ENCODE measurements at places on chromosomes 3 and 15.

- no peak for DNase-seq
Measured at GRCh38 chr3:132183811-132184210, 133.4 kb upstream of the ACP3 start.

DNA sequence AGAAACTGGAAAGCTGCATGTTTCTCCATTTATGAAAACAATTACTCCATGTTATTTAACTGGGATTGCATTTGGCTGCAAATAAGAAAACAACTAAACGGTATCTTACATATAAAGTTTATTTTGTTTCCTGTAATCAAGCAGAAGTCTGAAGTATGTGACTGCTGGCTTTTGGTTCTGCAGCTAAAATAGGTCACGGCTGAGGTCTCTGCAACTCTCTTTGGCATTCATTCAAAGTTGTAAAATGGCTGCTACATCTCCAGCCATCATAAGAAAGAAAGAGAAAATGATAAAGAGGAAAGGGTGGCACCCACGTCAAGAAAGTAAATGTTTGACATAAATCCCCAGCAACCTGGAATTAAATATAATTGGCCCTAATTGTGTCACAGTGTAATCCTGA lies 406.1 kb downstream of the TBC1D5 start:
- DNase-seq: no peak

DNA sequence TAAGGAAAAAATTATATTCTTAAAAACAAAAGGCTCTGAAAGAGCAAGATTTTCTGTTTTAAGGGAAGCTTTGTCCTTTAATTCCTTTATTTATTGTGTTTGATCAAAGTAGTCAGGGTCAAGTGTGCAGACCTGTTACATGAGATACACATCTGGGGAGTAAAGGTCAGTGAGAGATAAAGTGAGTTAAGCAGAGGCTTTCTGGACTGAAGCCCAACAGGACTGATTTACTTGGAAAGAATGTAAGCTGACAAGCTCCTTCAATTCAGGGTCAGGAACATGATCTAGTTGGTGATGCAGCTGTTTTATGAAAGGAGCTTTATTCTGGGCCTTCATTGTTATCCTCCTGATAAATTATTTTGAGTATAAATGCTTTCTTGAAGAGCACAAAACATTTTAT lies 20.7 kb upstream of the OTOL1 start:
- DNase-seq: no peak

DNA sequence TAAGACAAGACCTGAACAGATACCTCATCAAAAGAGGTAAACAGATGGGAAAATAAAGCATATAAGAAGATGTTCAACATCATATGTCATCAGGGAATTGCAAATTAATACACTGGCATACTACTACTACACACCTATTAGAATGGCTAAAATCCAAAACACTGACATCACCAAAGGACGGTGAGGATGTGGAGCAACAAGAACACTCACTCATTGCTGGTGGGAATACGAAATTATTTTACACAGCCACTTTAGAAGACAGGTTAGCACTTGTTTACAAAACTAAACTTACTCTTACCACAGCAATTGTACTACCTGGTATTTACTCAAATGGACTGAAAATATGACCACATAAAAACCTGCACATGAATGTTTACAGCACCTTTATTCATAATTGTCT lies 119.6 kb downstream of the GSK3B start:
- no peak for DNase-seq

GRCh38 chr3:56536735-56537134 lies 20.2 kb upstream of the CCDC66 start:
- DNase-seq: no peak

- DNase-seq: no peak
Measured at GRCh38 chr3:58419780-58420507, 13.7 kb downstream of the PDHB start.

- no peak for DNase-seq
Measured at GRCh38 chr15:100903168-100903554, 16.0 kb upstream of the LRRK1 start.

DNA sequence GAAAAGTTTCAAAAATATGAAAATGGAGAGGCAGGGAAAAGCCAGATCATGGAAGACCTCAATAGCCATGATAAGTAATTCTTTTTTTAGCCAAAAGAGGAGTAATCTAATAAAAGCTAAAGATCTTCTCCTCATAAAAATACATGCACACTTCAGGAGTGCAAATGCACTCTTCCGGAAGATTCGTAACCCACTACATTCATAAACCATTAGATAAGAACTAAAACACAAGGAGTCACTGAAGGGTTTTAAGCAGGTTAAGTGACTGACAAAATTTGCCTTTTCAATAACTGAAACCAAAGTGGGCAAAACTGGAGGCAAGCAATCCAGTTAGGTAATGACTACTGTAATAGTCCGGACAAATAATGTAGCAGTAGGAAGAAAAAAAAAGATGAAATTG lies 46.0 kb downstream of the UBE3A start:
- DNase-seq: no peak

- no peak for DNase-seq
Measured at GRCh38 chr3:43353923-43354670, 67.8 kb downstream of the SNRK start.

- no peak for DNase-seq
Measured at GRCh38 chr15:31160297-31160696, 58.8 kb upstream of the TRPM1 start.

GRCh38 chr15:31091481-31091880 lies 10.0 kb downstream of the TRPM1 start:
- no peak for DNase-seq

- no peak for DNase-seq
Measured at GRCh38 chr15:58432401-58432800, 610 bp downstream of the LIPC start.

GRCh38 chr3:169134194-169134593 lies 529.3 kb downstream of the MECOM start:
- DNase-seq: no peak

DNA sequence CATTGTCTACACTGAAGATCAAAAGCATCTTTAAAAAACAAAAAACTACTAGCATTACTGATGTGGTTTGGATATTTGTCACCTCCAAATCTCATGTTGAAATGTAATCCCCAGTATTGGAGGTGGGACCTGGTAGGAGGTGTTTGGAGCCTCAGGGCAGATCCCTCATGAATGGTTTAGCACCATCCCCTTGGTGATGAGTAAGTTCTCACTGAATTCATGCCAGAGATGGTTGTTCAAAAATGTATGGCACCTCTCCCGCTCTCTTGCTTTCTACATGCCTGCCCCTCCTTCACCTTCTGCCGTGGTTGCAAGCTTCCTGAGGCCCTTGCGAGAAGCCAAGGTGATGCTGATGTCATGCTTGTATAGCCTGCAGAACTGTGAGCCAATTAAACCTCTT lies 136.6 kb upstream of the FHIT start:
- no peak for DNase-seq

- peak; percentile 60 for DNase-seq
Measured at GRCh38 chr15:70789213-70789612, 25.9 kb upstream of the UACA start.

GRCh38 chr3:122233101-122233952 lies 49.9 kb downstream of the CASR start:
- peak; percentile 90 for DNase-seq

- no peak for DNase-seq
Measured at GRCh38 chr3:186235554-186235953, 126.5 kb downstream of the DGKG start.

GRCh38 chr3:190165253-190165652 lies 44.6 kb upstream of the P3H2 start:
- no peak for DNase-seq

- DNase-seq: no peak
Measured at GRCh38 chr3:46524008-46524407, 26.2 kb downstream of the RTP3 start.

- DNase-seq: no peak
Measured at GRCh38 chr15:64687688-64688087, 87.7 kb downstream of the RBPMS2 start.

DNA sequence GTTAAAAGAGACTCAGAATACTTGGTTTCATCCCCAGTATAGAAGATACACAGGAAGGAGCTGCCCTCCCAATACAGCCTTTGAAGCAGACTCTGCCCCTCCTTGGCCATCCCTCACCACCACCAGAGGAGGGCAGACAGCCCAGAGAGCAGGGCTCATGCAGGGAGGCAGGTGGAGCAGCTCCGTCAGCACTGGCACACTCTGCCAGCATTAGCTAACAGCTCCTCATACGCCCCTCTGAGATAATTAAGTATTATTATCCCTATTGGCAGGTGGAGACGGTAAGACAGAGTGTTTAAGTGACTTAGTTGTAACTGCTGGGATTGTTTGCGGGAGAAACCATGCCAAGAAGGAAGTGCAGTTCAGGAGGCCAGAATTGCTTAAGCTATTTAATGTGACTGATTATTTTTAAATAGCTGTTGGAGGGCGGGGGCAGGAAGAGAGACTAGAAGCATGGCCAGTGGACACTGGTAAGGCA lies 434.0 kb downstream of the EPHB1 start:
- no peak for DNase-seq

DNA sequence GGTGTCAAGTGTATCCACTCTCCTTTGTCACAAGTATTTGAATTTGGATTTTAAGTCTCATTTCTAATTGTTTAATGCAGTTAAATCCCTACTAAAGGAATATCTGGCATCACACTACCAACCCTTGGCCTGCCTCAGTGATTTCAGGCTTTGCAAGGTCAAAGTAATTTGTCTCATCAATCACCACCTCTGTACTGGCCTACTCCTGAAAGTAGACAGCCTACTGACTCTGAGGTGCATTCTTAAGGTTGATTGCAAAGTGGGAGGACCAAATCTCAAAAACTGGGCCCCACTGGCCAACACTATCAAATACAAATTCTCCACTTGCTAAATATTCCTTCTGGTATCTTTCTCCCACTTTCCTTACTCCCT lies 851 bp upstream of the TEX55 start:
- DNase-seq: no peak

DNA sequence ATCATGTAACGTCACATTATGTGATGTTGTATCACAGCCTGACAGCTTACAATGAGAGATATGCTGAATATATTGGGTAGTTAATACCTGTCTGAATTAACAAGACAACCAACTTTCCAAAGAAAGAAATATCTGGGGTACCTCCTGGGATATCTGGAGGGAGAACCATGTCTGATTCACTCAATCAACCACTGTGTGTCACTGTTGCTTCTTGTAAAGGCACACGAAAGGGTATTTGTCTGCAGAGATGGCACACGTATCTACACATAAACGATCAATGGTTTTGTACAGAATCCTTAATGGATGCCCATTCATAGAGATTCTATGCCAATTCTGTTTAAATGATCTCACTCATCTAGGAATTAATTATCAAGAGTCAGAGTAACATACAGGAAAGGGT lies 252.1 kb upstream of the TMCO5A start:
- peak; percentile 27 for DNase-seq

DNA sequence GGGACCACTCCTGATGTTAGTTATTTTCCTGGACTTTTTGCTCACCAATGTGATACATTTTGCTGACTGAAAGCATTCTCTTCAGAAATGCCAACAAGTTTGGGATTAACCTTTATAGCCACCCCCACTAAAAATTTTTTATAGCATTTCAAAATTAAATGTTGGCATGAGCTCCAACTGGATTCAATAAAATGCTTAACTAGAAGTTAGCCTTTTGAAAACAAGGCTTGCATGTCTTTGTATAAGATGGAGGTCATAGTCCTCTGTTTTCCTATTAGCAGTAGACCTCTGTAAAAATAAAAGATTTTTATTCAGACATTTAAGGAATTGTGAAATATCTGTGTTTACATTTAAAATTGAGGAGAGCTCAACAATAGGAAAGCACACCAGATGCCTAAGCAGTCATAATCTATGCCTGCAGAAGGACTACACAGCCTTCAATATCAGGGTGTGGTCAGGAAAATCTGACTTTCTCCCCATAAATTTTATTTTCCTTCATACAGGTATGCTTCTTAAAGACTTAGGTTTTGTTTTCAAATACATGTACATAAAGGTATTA lies 87.2 kb downstream of the DNAJC13 start:
- no peak for DNase-seq

- DNase-seq: no peak
Measured at GRCh38 chr3:134340982-134341365, 33.3 kb downstream of the AMOTL2 start.

DNA sequence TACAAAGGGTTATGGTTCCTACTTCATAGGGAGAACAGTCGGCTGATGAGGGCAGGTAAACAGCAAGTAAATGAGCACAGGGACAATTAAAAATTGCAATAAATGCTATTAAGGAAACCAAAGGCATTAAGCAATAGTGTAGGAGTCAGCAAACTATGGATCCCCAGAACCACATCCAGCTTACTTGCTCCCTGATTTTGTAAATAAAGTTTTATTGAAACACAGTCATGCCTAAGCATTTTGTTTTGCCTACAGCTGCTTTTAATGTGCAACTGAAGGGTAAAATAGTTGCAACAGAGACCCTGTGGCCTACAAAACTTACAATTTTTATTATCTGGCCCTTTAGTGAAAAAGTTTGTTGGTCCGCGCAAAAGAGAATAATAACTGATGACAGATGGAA lies 351.2 kb upstream of the NR2F2 start:
- DNase-seq: no peak

DNA sequence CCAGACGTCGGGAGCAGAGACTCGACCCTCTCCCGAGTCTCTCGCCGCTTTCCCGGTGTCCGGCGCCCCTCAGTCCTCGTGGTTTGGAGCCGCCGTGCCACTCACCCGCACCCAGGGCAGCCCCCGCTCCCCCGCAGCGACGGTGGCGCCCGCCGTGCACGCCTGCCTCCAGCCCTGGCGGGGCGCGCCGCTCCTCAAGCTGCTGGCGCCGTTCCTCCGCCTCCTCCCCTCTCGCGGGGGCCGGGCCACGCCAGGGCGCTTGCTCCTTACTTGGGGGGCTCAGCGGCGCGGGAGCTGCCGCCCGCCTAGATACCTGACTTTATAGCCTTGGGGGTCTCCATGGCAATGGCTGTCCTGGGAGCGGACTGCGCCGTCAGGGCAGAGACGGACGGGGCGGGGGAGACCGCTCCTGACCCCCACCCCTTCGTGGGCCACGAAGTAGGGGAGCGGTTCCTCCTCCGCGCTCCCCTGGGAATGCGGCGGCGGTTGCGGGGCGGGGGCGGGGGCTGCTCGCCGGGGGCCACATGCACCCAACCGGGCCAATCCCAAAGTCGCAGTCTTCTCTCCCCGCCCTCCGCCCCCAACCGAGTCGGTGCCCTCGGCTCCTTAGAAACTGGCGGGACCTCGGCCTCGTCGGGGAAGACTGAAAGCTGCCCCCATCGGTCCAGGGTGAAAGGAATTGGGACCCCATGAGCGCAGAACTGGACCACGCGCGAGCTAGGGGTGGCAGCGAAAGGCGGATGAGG lies at the start of gene ANKRD63:
Gene ANKRD63 (minus strand): TSS at position 196 of the 746 bp plus-strand sequence. CDS start 478 bp downstream, outside the sequence.
- DNase-seq: peak; percentile 67

All from hematopoietic multipotent progenitor cell treated with erythropoietin and hydrocortisone succinate and interleukin-3 and kit ligand, for 4 days (in vitro differentiated cells).